ENCODE measurements at places on chromosomes 16 and 17.

DNA sequence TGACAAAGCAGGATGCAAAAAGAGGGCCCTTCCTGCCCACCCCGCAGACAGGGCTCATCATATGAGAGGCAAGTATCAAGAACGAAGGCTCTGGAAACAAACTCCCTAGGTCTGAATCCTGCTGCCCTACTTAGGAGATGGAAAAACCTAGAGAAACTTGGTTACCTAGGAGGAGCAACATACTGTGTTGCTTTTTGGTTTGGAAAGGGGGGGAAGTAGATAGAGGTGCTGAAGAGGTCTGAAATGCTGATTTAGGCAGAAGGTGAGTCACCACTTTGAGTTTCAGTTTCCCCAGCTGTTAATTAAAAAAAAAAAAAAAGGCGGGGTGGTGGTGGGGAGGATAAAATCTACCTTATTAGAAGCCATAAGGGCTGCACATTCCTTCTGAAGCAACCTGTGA, 1.5 kb downstream of the N4BP1 start:
- DNase-seq = no peak

GRCh38 chr17:59791603-59792457, 84.4 kb downstream of the VMP1 start:
- DNase-seq = no peak

DNA sequence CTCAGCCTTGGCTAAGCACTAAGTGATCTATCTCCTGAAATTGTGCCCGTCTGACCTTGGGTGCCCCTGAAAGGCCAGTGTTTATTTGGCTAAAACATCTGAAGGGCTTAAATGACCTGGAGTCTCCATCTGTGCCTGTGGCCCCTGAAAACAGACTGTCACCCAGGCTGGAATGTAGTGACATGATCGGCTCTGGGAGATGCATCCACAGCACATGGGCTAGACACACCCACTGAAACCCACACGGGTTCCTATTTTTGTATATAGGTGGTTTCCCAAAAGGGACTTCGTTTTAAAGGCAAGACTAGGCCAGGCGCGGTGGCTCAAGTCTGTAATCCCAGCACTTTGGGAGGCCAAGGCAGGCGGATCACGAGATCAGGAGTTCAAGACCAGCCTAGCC, 13.5 kb downstream of the CEP295NL start:
- DNase-seq = no peak

- DNase-seq = no peak
Observed at GRCh38 chr16:3816326-3816725, 64.2 kb downstream of the CREBBP start.

GRCh38 chr17:47239967-47240651, 13.5 kb upstream of the ITGB3 start:
- peak; percentile 66 for DNase-seq

DNA sequence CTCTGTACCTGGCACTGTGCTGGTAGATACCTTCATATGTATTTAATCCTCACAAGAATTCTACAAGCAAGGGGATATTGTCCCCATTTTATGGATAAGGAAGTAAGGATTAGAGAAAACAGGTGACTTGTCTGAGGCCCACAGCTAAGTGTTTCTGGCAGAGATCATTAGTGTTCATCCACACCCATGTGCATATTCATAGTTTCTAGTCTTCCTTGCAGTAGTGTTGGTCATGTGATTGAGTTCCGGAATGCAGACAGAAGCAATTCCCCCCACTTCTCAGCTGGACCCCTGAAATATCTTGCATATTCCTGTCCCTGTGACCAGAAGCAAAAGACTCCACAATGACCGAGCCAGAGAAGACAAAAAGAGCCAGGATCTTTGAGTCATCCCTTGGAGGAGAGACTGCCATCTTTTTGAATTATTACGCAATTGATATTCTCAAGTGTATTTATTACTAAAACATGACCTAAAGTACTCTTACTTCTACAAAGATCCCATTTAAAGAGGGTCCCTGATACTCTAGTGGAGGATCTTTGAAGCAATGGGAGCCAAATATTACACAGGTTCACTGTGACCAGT, 43.4 kb downstream of the SOX9 start:
- no peak for DNase-seq

DNA sequence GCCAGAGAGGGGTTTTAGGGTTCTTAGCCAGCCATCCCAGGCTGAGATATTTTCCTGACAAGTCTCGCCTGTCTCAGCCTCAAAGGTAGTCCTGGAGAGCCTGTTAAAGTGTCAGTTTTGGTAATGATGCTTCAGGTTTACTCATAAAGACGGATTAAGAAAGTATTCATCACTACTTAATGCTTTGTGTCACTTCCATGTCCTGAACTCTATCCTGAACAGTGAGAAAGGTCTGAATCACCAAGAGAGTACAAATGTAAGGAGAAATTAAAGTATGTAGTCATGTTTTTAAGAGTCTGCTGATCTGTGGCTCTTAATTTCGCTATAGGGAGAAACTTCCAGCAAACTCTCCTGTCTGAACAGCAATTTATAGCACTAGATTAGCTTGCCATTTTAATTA, 14.0 kb downstream of the RPGRIP1L start:
- DNase-seq = no peak
